T follicular helper cell (primary cell): ENCODE measurements at places on chromosomes 5 and 9.

- no peak for DNase-seq
Observed at GRCh38 chr9:37972351-37972848, 68.5 kb upstream of the SLC25A51 start.

GRCh38 chr5:137754961-137755762 lies 999 bp upstream of the HNRNPA0 start:
- no peak for DNase-seq

DNA sequence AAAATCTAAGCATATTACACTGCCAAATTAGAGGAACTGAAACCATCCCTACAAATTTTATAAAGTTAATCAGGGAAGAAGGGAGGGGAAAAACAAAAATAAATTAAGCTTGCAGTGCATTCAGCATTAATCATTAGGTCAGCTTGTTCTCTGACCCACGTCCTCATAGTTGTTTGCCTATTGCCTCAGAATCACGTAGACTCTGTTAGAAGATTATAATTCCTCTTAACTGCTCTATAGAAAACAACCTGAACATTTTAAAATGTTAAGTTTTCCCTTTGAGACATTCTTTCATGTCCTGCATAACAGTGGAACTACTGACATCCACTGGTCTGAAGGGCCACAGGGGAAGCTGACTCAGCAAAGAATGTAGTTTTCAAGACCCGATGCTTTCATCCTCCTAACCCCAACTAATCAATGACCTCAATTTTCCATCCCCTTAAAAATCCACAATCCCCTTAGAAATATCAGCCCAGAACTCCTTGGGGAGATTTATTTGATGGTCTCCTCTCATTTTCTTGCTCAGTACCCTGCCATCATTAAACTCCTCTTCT lies 112.4 kb downstream of the FBXO4 start:
- DNase-seq, result no peak

- no peak for DNase-seq
Observed at GRCh38 chr5:166369346-166369745, 1922.1 kb upstream of the WWC1 start.

DNA sequence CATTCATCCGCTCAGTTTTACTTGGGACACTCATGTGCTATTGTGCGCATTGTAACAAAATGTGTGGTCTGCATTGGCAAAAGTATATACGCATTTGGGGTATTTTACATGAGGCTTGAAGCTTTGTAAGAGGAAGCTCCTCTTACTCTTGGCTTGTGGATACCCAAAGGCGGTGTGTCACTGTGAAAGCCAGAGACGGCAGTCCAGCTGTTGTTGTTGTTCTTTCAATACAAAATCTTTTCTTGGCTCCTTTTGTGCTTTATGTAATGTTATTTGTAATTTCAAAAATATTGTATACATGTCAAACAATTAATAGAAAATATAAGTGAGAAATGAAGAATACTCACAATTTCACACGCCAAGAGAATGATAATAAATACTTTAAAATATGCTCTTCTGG lies 128.3 kb upstream of the MOCS2 start:
- DNase-seq, result no peak

DNA sequence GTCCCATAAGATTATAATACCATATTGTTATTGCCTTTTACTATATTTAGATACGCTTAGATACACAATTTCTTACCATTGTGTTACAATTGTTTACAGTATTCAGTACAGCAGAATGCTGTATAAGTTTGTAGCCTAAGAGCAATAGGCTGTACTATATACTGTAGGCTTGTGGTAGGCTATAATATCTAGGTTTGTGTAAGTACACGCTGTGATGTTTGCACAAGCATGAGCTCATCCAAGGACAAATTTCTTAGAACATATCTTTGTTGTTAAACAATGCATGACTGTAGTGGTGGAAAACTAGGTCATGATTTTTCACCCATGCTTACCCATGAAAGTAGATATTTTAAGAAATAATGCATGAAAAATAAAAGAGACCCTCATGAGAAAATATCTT lies 509.4 kb upstream of the CDH18 start:
- no peak for DNase-seq

DNA sequence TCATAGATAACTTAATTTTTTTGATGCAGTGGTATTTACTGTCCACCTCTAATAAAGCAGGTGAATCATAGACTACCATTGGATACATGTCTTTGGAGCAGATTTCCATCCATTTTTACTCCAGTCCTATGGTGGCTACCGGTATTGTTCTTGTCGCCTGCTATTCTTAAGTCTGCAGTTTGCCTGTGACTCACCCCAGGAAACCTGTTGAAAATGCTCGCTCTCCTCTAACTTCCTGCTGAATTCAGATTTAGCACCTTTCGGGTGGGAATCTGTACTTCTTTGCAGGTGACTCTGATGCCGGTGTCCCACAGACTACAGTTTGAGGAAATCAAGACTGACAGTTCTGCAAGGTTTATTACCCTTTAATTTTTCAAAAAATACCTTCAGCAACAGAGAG lies 58.8 kb upstream of the DHFR start:
- DNase-seq, result no peak

- no peak for DNase-seq
Observed at GRCh38 chr5:168118042-168118668, 173.3 kb upstream of the WWC1 start.

DNA sequence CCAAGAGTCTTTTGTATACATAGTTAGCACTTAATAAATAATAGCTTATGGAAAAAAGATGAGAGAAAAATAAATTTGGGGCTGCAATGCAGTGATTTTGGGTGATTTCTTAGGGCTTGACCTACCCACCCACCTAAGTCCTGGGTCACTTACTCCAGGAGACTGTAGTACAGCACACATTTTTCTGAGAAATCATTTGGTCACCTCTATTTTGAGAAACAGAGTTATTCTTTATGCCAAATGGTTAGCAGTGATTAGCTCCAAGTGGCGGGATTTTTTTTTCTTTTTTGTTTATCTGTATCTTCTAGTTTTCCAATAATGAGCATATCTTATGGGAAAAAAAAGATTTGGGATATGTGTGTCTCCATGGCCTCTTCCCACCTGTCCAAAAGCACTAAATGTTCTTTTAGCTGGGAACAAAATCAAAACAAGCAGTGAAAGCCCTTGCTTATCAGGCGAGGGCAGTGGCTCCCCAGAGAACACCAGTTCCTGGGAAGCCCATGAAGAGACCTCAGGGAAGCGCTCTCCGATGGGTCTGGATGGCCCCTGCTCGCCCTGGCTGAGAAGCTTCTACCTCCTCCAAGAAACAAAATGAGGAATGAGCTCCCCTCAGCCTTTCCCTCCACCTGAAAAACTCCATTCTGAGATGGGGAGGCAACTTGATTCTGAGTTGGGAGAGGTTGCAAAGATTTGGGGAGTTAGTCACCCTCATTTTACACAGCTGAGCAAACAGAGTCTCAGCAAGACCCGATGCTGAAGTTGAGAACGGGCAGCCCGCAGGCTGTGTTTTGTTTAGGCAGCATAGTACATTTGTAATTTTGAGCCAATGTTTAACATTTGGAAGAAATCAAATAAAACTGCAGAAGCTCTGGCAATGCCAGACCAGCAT lies 69.9 kb downstream of the CYFIP2 start:
- no peak for DNase-seq

DNA sequence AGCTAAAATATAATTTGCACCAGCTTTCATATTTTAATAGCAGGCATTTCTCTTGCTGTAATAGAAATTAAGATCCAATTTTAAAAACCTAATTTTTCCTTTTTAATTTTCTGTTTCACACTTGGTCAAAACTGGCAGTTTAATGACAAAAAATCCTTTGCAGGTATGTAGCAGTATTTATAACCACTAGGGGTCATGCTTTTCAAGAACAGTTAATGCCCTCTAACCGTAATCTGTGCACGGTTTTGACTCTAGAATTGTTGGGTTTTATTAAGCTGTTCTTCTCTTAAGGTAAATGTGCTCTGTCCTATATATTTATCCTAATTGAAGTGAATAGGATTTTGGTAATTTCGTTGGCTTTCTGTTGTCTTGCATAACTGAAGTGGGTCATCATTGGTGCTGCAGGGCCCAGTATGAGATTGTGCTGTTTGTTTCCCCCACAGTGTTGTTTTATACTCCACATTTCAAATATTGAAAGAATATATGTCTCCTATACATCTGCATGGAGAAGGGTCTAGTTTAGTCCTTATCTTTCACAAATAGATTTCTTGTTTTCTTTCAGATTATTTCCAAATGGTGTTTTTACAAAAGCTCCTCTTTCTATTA lies 107.4 kb downstream of the SCAMP1 start:
- DNase-seq, result no peak

GRCh38 chr9:6672118-6672517 lies 26.6 kb upstream of the GLDC start:
- no peak for DNase-seq

DNA sequence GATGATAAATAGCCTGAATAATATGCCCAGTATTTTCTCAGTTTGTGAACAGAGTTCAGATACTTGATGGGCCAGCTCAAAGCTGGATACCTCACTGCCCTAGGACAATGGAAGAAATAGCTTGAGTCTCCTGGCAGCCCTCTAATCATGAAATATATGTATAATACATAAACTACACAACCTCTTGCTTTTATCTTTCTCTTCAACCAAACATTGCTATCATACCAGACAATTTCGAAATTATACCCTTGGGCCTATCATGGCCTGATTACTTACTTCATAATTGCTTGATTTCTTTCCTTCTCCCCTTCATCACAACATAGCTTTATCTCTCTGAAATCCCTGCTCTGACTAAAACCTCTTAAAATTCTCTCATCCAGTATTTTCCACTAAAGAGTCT lies 1144.9 kb upstream of the C9orf72 start:
- no peak for DNase-seq

DNA sequence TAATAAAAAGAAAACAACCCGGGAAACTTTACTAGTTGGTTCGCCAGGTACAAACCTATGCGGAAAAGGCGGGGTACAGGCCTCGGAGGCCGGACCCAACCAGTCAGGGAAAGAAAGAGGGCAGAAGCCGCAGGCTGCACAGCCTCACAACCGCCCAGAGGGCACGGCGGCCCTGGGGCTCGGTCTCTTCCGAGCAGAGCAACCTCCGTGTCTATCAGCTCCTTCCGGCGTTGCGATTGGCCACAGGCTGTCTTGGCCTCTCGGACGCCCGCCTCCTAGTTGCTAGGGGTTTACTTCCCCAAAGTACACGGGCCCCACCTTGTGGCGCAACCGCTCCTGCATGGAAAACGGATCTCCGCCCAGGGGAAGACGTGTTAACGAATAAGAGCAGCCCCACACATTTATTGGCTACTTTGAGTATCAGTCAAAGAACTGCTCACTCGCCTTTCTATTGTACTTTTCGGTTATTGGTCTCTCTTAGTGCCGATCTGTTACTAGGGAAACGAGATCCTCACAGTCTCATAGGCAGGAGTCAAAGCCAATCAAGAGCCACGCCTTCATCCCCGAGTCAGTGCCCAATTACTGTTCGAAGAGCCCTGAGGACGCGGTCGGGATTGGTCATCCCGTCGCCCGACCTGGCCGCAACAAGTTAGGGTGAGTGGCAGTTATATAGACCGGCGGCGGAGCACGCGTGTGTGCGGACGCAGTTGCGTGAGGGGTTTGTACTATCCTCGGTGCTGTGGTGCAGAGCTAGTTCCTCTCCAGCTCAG lies at the start of gene G3BP1:
G3BP1 (plus strand) TSS at position 696 of the 770 bp plus-strand sequence. CDS start 14,667 bp downstream, outside the sequence.
- peak; percentile 99 for DNase-seq

- no peak for DNase-seq
Observed at GRCh38 chr5:14615365-14615764, 33.8 kb downstream of the OTULINL start.

DNA sequence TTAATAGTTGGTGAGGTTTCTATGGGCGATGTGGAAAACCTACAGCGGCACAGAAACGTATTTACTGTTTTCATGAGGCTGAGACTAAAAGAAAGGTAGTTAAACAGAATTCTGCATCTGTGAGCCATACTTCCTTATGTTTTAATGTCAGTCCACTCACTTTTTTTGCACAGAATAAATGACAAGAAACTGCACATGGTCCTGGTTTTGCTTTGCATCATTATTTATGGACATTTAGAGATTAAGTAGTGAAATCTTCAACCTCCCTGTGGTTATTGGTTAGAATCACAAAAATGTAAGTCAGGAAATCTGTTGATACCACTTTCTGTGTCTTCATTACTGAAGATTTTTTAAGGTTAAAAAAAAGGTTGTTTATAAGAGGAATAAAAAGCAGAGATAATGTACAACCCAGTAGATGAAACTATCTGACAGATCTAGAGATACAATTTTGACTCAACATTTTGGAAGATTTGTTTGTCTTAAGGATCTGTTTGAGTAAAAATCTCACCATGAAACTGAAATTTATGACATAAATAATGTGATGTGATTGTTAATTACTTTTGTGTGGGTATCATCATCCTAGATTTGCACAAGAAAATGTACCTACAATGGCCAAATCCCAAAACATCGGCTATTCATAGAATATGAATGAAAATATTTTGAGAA lies 2.4 kb downstream of the PRR16 start:
- no peak for DNase-seq

DNA sequence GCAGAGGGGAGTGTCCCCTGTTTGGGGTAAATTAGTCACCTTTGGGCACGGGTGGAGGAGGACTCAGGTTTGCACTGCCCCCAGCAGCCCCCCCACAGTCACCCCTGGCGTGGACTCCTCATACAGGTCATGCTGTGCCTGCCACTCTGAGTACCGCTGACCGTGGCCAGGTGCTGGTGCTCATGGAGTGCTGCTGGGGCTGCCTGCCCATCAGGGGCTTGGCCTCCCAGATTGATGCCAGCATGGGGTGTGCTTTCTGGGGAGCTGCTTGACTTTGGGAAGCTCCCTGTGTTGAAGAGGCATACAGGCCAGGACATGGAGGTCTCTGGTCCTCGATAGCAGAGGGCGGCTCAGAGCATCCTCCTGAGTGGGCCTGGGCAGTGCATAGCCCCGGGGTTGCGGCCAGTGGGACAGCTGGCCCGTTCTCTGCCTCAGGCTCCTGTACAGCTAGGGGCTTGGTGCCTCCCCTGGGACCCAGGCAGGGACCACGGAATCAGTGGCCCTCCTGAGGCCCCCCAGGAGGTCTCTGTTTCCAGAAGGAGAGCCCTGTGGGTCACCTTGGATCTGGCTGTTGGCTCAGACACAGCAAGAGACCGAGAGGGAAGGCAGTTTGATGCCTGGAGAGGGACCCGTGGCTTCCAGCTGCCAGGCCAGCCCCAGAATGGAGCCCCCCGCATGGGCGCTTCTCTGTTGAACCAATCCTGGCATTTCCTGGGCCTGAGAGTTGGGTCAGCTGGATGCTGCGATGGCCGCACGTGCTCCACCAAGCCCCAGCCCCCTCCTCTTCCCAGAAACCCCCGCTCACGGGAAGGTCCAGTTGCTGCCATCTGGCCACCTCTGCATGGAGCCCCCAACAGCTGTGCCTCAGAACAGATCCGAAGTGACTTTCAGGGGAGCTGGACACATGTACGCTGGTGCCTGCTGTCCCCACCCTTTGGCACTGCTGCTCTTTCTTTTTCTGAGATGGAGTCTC lies 6.1 kb upstream of the AJM1 start:
- no peak for DNase-seq

DNA sequence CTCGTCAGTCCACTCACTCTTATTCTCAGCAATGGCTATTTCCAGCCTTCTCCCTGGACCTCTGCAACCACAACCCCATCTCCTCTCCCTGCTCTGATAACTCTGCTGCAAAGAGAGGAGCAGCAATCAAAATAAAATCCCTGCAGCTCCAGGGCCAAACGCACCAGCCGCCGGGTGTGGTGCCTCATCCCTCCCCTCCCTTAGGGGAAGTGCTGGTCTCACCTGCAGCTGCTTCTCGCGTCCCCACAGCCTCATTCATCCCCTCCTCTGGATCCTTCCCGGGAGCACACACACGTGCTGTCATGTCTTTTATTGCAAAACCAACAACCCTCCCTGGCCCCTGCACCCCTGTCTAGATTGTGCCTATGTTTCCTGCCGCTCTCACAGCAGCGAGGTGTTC lies 77.8 kb downstream of the TENT4A start:
- no peak for DNase-seq
